ENCODE measurements at places on chromosomes 16 and 17.

GRCh38 chr16:74309789-74310781 lies 13.5 kb downstream of the PSMD7 start:
- DNase-seq, result peak; percentile 55

GRCh38 chr16:3363793-3364192 lies 8.1 kb downstream of the OR2C1 start:
- DNase-seq, result no peak

- peak; percentile 48 for DNase-seq
Observed at GRCh38 chr16:87715658-87716057, 50.1 kb downstream of the KLHDC4 start.

DNA sequence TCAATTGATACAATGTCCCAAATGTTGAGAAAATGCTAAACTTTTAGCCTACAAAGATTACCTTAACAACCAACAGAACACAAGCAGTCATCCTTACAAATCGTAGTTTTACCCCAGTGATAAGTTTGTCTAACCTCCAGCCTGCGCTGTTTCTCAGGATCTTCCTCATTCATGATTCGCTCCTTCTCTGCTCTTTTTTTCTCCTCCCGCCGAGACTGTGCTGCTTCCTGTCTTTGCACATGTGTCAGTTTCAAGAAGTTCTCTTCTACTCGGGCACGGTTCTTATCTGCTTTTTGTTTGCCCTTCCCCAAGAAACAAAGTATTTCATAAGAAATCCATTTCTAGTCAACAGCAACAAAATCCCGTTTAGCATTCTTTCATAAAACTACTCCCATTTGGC lies 10.2 kb upstream of the STRADA start:
- DNase-seq, result no peak

- no peak for DNase-seq
Observed at GRCh38 chr17:50207315-50207714, 5.9 kb upstream of the COL1A1 start.

GRCh38 chr16:75238132-75238852 lies 13.1 kb downstream of the BCAR1 start:
- peak; percentile 93 for DNase-seq

- DNase-seq, result no peak
Observed at GRCh38 chr16:58904291-58904690, 170.2 kb upstream of the GOT2 start.

DNA sequence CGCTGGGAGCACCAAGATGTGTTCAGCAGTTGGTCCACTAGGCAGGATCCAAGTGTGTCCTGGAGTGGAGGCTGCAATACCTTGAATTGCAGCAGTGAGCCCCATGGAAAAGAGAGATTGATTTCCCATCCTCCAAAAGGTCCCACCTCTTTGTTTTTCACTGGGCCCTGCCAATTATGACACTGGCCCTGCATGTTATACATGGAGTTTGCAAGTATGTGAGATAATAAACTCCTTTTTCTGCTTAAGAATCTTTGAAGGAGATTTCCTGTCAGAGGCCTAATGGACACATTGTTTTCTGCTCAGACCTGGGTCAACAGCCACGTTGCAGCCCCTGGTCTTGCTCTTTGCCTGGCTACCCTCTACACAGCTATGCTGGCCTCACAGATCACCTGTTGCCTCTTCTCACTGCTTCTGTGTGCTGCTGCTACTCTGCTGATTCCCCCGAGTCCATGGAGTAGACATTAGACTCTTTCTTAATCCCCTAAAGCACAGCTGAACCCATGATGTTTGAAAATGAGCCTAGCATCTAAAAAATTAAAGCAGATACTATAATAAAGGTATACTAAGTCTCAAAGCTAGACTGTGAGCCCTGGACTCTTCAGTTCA lies 341.9 kb upstream of the CDH11 start:
- no peak for DNase-seq

DNA sequence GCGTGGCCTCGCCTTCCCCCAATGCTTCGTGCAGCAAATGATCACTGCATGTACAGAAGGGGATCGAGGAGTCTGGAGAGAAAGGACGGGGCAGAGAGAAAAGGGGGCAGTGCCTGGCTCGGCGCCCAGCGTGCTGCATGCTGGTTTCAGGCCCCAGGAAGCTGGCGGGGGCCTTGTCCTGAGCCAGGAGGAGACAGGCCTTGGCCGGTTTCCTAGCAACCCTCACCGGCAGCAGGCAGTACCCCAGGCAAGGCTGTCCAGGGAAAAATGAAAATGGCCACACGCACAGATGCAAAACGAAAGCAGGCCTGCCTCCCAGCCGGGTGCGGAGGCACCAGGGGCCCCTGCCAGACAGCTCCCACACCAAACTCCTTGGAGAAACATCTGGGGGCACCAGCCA lies 126.3 kb downstream of the ZFHX3 start:
- peak; percentile 69 for DNase-seq

GRCh38 chr16:54360681-54361080 lies 74.1 kb upstream of the IRX3 start:
- DNase-seq, result no peak

DNA sequence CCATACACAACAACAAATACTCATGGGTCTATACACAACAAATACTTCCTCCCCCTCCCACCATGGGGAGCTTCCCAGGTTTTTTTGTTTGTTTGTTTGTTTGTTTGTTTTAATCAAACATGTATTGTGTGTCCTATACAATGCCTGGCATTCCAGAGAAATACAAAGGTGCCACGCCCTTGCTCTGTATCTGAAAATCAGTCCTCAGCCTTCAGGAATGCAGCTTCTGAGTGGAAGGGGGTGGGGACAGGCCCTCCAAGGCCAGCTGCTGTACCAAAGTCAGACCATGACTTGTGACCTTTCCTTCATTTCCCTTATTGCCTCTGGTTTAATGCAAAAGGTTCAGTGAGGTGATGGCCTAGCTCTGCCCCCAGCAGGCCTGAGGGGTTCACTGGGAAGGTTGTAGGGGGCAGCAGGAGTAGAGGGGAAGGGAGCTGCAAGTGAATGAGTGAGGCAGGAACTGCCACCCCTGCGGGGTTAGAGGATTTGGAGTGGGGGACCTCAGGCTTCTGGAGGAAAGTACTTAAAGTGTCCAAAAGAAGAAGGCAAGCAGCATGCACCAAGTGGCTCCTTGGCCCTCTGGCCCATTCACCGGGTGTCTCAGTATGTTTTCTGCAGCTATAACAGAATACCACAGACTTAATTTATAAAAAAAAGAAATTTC lies 105.2 kb downstream of the CLEC16A start:
- DNase-seq, result peak; percentile 31

- DNase-seq, result no peak
Observed at GRCh38 chr17:55311767-55312375, 47.1 kb downstream of the HLF start.

GRCh38 chr16:73549984-73550631 lies 502.2 kb upstream of the ZFHX3 start:
- DNase-seq, result no peak

DNA sequence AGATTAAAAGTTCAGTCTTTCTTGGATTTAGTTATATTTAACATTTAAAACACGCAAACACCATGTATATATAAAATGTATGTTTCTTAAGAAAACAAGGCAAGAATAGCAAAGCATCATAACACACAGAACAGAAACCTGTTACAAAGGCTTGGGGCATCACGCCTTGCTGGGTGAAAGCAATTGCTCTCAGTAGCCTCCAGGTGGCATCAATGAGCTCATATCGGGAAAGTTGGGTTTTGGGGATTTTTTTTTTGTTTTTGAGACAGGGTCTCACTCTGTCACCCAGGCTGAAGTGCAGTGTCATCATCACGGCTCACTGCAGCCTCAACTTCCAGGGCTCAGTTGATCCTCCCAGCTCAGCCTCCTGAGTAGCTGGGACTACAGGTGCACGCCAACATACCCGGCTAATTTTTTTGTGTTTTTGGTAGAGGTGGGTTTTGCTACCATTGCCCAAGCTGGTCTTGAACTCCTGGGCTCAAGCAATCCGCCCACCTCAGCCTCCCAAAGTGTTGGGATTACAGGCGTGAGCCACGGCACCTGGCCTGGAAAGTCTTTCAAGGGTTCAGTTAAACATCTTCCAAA lies 56.9 kb downstream of the CYB5D2 start:
- peak; percentile 49 for DNase-seq

DNA sequence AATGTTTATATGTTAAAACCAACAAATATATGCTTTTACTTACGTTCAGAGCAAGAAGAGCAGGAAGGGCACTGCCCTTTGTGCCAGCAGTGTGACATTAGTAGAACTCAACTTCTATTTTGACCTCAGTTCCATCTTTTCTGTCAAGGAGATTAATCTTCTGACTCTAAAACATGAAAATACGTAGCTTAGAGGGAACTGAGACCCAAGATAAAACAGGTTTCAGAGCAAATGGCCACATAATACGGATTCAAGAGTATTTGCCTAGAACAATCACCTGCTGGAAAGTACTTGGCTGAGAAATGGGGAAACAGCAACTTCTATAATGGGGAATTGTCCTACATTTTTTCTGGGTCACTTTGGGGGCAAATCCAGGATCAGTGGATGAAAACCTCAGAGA lies 22.2 kb downstream of the MYL4 start:
- DNase-seq, result no peak

DNA sequence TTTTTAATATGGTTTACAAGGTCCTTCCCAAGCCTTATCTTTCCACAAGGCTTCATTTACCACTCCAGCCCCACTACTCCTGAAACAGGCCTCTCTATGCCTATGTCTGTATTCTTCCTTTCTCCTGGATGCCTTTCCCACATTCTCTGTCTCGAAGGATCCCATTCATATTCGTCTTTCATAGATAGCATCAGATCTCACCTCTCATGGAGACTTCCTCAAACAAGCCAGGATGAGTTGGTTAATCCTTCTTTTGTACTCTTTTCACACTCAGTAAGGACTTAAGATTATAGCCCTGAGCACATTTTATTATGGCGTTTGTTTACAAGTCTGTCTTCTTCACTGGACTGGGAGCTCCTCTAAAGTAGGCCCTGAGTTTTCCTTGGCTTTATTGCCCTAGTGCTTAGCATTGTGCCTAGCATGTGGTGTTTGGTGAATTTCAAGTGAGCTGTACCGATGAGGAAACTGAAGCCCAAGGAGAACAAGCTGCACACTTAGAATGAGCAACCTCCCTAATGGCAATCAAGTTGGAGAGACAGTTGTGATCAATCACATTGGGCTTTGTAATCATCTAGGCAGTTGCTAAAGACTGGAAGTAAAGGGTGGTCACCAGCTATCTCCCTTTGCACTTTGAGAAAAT lies 10.0 kb upstream of the TBX4 start:
- DNase-seq, result no peak

DNA sequence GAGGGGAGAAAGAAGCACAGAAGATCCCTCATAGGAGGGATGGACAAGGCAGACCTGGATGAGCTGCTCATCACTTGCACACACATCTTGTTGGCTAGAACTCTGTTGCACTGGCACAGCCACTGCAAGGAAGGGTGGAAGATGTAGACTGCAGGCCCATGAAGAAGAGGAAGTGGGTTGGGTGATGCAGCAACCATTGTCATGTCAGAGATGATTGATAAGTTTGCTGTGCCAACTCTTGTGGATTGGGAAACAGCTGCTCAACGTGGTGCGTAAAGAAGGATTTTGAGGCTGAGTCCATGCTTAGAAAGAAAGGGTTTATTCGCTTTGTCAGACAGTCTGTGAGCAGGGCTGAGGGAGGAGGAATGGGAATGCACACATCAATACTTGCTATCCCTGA lies 161.4 kb upstream of the MPHOSPH6 start:
- no peak for DNase-seq

DNA sequence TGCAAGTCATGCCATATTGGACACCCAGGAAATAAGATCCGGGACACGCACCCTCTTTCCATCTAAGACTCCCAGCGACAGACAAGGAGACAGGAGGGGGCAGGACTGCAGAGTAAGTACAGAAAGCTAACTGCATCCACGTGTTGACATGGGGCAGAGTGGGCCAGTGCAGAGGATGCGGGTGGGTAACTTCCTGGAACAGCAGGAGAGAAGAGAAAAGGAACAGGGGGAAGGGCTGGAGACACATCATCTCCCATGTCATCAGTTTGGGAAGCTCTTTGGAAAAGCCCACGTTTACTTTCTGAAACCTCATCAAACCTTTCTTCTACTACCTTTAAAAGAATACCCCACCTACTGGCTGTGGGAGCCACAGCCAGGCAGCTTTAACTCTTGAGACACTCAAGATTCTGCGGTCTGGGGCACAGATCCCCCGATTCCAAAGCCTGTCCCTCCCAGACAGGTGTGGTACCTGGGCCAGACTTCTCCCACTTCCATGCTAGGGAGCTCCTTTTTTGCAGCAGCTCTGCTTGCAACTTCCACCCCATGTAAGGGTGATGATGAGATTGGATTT lies 273.5 kb upstream of the RPL38 start:
- DNase-seq, result no peak

DNA sequence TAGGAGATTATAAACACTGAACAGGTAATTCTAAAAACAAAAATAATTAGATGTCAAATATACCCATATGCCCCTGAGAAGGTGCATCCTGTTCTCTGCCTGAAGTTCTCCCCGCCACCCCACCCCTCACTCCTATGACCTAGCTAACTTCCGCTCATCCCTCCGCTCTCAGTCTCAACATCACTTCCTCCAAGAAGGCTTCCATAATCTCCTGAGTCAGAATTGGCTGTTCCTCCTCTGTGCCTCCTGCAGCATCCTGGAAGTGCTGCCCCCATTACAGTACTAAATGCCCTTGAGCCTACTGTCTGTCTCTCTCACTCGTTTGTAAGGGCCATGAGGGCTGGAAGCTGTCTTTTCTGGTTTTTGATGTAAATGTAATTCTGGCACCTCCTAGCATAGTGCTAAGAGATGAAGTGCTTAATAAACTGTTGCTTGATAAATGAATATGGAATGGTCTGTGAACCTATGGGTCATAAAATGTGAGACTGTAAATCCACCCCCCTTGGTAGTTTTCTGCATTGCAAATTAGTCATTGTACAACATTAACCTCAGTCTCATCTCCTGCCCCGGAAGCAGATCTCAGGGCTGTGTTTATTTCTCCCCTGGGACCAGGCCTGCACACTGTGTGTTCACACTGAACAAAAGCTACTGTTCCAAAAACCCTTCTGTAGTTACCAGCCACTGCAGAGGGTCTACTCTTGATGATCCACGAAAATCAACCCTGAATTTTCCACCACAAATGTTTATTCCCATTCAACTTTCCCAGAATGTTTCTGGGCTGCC lies 3.9 kb upstream of the MYO1D start:
- no peak for DNase-seq

GRCh38 chr16:23876256-23876896 lies 40.6 kb downstream of the PRKCB start:
- no peak for DNase-seq

GRCh38 chr16:62386411-62386810 lies 350.2 kb upstream of the CDH8 start:
- no peak for DNase-seq

GRCh38 chr17:50562242-50563091 lies 2.0 kb downstream of the CACNA1G start:
- no peak for DNase-seq

- DNase-seq, result no peak
Observed at GRCh38 chr17:20944014-20944865, 98.6 kb downstream of the USP22 start.

Measured in fibroblast of skin of back (primary cell).